ENCODE measurements at places on chromosomes 2 and 18. TPM values are rescaled to one million over a fixed set of nuclear protein-coding genes. Genes with fewer than 3 reads are reported as not detected.

- DNase-seq, result no peak
- H3K36me3 ChIP-seq, result no peaks in the 10 kb centered on the region
- peaks cover 6% of the 10 kb centered on the region for H3K27me3 ChIP-seq
- no peaks in the 10 kb centered on the region for H3K4me1 ChIP-seq
- H3K4me3 ChIP-seq, result no peak overlapping the region
- no peak overlapping the region for H3K27ac ChIP-seq
These were observed 121.9 kb upstream of the MYT1L start for GRCh38 chr2:2452961-2453360.

DNA sequence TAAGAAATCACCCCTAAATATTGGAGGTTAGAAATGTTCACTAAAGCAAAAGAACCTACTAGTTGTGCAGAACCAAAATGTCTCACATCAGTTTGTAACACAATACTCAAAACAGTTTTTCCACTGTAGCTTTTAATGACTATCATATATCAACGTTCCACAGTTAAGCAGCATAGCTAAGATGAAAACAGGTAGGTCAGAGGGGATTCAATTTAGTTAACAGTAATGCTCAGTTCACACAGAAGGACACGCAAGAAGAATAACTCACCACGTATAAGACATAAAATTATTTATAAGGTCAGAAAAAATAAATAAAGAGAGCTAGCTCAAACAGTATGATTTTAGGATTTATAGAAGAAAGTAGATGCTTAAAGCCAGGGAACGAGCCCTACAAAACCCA, 118.9 kb upstream of the CCDC150 start:
- H3K27me3 ChIP-seq, result peaks cover 3% of the 10 kb centered on the region
- no peak overlapping the region for H3K27ac ChIP-seq
- H3K4me1 ChIP-seq, result no peaks in the 10 kb centered on the region
- DNase-seq, result no peak
- H3K4me3 ChIP-seq, result no peak overlapping the region

DNA sequence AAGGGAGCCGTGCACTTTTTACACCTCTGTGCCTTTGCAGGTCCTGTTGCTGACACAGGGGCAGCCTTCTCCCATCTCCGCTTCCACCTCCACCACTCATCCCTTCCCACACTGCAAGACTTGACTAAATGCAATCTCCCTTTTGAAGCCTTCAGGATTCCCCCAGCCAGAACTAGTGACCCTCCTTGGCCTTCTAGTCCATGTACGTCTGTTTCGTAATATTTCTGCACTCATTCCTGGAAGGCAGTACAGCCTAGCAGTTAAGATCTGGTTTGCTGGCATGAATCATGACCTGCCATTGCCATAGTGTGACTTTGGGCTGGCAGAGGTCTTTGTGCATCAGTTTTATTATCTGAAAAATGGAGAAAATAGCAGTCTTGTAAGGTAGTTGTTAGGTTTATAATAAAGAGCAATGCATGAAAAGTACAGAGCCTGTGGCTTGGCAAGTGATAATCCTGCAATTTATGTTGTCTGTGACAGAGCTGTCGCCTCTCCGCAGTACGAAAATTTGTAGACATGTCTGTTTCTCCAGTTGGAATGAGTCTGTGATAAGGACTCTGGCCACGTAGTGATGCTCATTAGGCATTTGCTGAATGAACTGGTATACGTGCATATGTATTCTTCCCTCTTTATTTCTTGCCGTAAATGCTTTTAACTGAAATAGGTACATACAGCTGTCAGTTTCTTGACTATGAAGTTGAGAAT, 36.7 kb downstream of the NCK2 start:
- peaks cover 9% of the 10 kb centered on the region for H3K36me3 ChIP-seq
- DNase-seq, result no peak
- peaks cover 91% of the 10 kb centered on the region for H3K4me1 ChIP-seq
- H3K27ac ChIP-seq, result peak overlapping the region; percentile 61

- no peaks in the 10 kb centered on the region for H3K4me1 ChIP-seq
- H3K36me3 ChIP-seq, result no peaks in the 10 kb centered on the region
These were observed 27.7 kb upstream of the DCC start for GRCh38 chr18:52312346-52312745.

DNA sequence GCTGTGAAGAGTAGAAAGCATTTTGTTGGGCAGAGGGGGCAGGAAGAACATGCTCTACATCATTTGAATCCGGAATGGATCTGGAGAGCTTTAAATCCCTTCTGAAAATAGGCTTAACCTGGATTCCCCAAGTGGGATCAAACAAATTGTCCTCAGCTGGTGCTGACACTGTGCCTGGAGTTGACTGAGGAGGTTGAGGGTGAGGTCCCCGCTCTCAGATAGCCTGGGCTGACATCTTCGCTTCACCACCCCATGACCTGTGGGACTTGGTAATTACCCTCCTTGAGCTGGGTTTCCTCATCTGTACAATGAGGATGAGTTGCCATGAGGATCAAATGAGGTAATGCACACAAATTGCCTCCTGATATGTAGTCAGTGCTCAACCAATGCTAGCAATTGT, 117.8 kb upstream of the SMAD2 start:
- H3K36me3 ChIP-seq, result no peaks in the 10 kb centered on the region
- H3K27me3 ChIP-seq, result peaks cover 15% of the 10 kb centered on the region
- no peak overlapping the region for H3K4me3 ChIP-seq

- DNase-seq, result no peak
- no peak overlapping the region for H3K27ac ChIP-seq
- peaks cover 15% of the 10 kb centered on the region for H3K4me1 ChIP-seq
- H3K27me3 ChIP-seq, result peaks cover 13% of the 10 kb centered on the region
- no peaks in the 10 kb centered on the region for H3K36me3 ChIP-seq
- no peak overlapping the region for H3K4me3 ChIP-seq
These were observed 60.6 kb downstream of the ZEB2 start for GRCh38 chr2:144459286-144459685.

- no peak overlapping the region for H3K27ac ChIP-seq
- DNase-seq, result no peak
- no peaks in the 10 kb centered on the region for H3K4me1 ChIP-seq
- no peaks in the 10 kb centered on the region for H3K36me3 ChIP-seq
- no peak overlapping the region for H3K4me3 ChIP-seq
- no peaks in the 10 kb centered on the region for H3K27me3 ChIP-seq
These were observed 12.0 kb upstream of the MTA3 start for GRCh38 chr2:42556315-42556890.

DNA sequence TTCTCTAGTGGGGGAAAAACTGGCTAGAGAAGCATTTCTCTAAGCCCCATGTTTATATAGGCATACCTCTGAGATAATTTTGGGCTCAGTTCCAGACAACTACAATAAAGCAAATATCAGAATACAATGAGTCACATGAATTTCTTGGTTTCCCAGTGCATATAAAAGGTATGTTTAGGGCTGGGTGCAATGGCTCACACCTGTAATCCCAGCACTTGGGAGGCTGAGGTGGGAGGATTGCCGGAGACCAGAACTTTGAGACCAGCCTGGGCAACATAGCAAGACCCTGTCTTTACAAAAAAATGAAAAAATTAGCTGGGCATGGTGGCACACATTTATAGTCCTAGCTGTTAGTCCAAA, 22.2 kb downstream of the TSN start:
- H3K4me3 ChIP-seq, result no peak overlapping the region
- H3K27ac ChIP-seq, result no peak overlapping the region
- no peaks in the 10 kb centered on the region for H3K4me1 ChIP-seq

DNA sequence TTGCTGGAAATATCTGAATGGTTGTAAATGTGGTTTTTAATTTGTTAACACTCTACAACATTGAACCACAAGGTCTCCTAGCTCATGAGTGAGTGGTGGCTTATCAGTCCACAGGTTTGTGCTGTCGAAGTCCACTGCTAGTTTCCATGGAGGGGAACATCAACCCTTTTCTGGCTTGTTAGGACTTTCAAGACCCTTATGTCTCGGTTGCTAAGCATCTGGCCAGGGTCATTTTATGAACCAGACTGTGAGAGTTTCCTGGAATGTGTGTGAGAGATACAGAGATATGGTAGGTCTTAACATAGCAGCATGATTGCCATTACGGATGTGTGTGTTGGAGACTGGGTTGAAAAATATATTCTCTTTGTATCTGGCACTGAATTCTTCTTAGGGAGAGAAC, 36.9 kb downstream of the KCNE4 start:
- DNase-seq, result no peak
- no peaks in the 10 kb centered on the region for H3K4me1 ChIP-seq
- peaks cover 4% of the 10 kb centered on the region for H3K27me3 ChIP-seq
- no peak overlapping the region for H3K27ac ChIP-seq
- no peaks in the 10 kb centered on the region for H3K36me3 ChIP-seq

GRCh38 chr2:99905636-99906035, 236.8 kb downstream of the AFF3 start:
- H3K4me3 ChIP-seq, result no peak overlapping the region
- no peak overlapping the region for H3K27ac ChIP-seq
- no peak for DNase-seq
- no peaks in the 10 kb centered on the region for H3K36me3 ChIP-seq
- H3K27me3 ChIP-seq, result no peaks in the 10 kb centered on the region
- H3K4me1 ChIP-seq, result no peaks in the 10 kb centered on the region

DNA sequence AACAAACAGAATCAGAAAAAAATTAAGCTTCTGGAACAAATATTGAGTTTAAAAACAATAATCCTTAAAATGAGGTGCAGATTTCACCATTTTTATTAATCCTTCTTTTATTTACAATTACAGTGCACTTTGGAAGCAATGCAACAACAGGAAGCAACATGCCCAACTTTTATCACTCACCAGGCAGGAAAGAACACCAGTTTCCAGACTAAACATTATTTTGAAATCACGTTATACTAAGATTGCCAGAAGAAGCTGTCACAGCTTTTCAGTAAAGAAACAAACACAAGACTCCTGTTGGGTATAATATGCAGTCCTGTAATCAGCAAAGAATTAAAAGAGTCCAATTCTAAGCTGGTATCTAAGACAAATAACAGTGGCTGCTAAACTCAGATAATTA, 137.9 kb upstream of the ZC3H15 start:
- no peak for DNase-seq
- no peaks in the 10 kb centered on the region for H3K4me1 ChIP-seq
- no peaks in the 10 kb centered on the region for H3K27me3 ChIP-seq

- no peak overlapping the region for H3K4me3 ChIP-seq
- H3K36me3 ChIP-seq, result peaks cover 8% of the 10 kb centered on the region
- DNase-seq, result no peak
- no peak overlapping the region for H3K27ac ChIP-seq
- H3K27me3 ChIP-seq, result no peaks in the 10 kb centered on the region
- H3K4me1 ChIP-seq, result peaks cover 9% of the 10 kb centered on the region
These were observed 48.2 kb downstream of the SLC66A3 start for GRCh38 chr2:11203480-11203879.

DNA sequence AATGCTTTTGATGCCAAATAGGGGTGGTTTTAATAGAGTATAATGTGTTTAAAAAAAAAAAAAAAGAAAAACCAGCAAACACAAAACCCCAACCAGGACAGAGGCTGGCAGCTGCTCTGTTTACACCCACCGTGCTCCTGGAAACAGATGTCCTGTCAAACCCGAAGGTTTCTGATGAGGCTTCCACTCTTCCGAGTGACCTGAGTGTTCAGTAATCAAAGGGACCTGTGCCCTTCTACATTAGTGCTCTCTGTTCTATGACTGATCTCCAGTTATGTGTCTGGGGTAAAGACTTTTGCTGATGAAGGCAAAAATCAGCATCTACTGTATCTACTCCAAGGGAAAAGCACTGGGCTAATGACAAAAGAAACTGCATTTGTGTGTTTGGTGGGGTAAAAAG, 3.5 kb upstream of the KLHL29 start:
- H3K4me3 ChIP-seq, result no peak overlapping the region
- no peak overlapping the region for H3K27ac ChIP-seq
- H3K27me3 ChIP-seq, result peaks cover 13% of the 10 kb centered on the region
- no peaks in the 10 kb centered on the region for H3K36me3 ChIP-seq

DNA sequence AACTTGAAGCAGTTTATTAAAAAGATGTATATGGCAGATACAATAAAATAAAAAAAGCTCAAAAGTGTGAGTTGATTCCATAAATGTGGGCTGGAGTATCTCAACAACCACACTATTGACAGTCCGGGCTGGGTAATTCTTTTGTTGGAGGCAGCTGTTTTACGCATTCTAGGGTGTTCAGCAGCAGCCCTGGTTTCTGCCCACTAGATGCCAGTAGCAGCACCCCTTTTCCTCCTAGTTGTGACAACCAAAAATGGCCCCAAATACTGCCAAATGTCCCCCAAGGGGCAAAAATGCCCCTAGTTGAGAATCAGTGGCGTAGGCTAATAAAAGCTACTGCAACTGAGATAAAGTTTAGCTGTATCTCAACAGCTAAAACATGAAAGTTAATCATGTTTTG, 44.8 kb downstream of the CHMP3 start:
- H3K27ac ChIP-seq, result no peak overlapping the region
- H3K4me3 ChIP-seq, result no peak overlapping the region
- peaks cover 5% of the 10 kb centered on the region for H3K36me3 ChIP-seq
- H3K27me3 ChIP-seq, result no peaks in the 10 kb centered on the region
- no peaks in the 10 kb centered on the region for H3K4me1 ChIP-seq

- no peaks in the 10 kb centered on the region for H3K36me3 ChIP-seq
- no peaks in the 10 kb centered on the region for H3K4me1 ChIP-seq
- H3K27me3 ChIP-seq, result no peaks in the 10 kb centered on the region
These were observed 342.2 kb downstream of the CMPK2 start for GRCh38 chr2:6523476-6523875.

GRCh38 chr2:166411473-166412230, 35.9 kb upstream of the SCN9A start:
- no peak overlapping the region for H3K4me3 ChIP-seq
- no peak for DNase-seq
- H3K27ac ChIP-seq, result no peak overlapping the region
- H3K4me1 ChIP-seq, result no peaks in the 10 kb centered on the region

GRCh38 chr18:65936678-65937077, 185.9 kb downstream of the CDH7 start:
- no peak overlapping the region for H3K4me3 ChIP-seq
- no peak for DNase-seq
- no peaks in the 10 kb centered on the region for H3K27me3 ChIP-seq
- H3K4me1 ChIP-seq, result no peaks in the 10 kb centered on the region

CCNT2 gene
- 33.2 TPM for total RNA-seq

B3GNT7 gene
- total RNA-seq, result not detected

IRS1 gene
- 2.6 TPM for total RNA-seq

COLEC11 gene
- total RNA-seq, result not detected

TCF4 gene
- 0.91 TPM for total RNA-seq

PROKR1 gene
- not detected for total RNA-seq

LRRC30 gene
- not detected for total RNA-seq

LRRTM1 gene
- not detected for total RNA-seq

SATB2 gene
- 0.02 TPM for total RNA-seq

ABHD1 gene
- total RNA-seq, result 0.19 TPM

RAMP1 gene
- total RNA-seq, result 0.69 TPM

Measured in activated naive CD4-positive, alpha-beta T cell treated with anti-CD3 and anti-CD28 coated beads for 36 hours (primary cell).